ENCODE measurements at places on chromosomes 1 and 21. TPM values are rescaled to one million over a fixed set of nuclear protein-coding genes. Genes with fewer than 3 reads are reported as not detected.

DNA sequence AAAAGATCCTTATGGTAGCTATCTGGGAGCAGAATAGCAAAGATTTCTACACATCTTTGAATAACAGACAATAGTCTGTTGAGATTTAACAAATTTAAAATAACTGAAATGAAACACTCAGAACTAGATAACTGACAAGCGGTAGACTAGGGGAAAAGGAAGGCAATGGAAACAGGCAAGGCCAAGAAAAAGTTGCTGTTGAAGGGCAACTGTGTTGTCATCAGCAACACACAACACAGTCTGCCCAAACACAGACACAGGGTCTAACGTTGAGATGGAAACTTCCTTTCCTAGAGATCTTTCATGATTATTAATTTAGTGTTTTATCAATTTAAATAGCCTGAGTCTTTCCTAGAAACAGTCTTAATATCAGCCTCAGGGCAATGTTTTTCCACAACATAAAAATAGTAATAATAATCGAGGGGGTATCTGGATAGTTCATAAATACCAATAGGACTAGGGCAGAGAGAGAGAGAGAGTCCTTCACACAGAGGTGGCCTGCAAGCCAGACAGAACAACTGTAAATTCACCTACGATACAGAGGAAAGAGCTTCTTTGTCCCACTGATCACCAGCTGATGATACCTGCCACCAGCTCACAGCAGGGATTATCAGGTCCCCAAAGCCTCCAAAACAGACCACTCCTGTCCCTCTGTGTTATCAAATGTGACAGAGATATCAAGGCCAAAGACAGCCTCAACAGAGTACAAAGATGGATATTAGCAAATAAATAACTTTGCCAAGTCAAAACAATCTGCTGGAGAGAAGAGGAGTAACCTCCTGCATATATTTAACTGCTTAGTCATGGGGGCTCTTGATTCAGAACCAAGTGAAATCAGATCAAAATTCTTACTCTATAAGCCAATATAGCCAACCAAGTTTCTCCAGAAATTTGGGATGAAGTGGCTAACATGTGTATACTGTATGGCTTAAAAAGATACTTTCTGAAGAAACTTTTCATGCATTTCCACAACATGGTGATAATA lies 245.3 kb downstream of the SLC45A1 start:
- DNase-seq, result no peak

The MASP2 gene
- total RNA-seq, result not detected

DNA sequence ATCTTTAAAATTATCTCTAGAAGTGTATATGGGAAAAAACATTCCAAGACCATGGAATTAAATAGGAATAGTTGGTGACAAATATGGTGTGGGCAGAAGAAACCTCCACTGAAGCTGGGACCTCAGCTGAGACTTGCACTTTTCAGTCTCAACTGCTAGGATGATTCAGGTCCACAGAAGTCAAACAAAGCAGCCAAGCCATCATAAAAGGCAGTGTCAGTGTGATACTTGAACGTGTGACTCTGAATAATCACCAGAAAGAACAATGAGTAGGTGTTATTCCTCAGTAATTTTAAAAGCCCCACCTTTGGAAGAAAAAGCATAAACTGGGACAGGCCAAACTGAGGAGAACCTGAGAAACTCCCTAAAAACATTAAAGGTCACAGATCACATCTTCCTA lies 90.7 kb downstream of the ZNF281 start:
- no peak for DNase-seq

GRCh38 chr1:5570931-5571330 lies 421.3 kb downstream of the NPHP4 start:
- DNase-seq, result no peak

The SLAMF8 gene
- total RNA-seq, result 1.5 TPM

DNA sequence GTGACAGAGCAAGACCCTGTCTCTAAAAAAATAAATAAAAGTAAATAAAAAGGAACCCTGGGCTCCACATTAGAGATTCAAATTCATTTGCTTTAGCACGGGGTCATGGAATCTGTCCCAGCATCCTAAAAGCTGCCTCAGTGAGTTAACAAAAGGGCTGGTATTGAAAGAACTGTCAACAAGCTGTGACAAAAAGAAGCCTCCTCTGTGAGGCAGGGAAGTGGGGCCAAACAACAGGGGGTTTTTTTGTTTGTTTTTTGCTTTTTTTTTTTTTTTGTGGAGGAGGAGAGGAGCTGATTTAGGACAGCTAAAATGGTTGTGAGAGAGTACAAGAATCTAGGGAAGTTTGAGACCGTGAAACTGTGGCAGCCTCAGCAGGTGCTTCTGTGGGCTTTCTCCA lies 115.7 kb downstream of the LIPI start:
- peak; percentile 9 for DNase-seq

DNA sequence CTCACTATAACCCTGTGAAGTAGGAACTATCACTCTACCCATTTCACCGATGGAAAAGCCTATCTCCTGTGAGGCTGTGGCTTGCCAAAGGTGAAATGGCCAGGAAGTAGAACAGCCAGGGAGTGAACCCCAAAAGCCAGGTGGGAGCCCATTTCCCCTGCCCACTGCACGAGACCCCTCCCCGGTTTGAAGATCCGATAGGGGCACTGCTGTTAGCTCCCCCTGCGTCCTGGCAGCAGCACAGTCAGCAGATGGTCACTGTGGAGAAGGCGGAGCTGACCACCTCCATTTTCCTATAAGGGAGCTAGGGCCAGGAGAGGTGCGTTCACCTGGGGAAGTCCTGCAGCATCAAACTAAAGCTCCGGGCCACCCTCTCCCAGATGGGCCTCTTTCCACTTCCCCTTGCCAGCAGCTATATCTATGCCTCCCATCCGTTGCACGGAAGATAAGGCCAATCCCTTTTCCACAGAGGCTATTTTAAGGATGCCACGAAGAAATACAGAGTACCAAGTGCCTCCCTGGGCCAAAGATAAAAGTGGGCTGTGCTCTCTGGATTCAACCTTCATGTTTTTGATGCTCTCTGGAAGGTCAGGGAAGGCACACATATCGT lies 7.8 kb downstream of the ERG start:
- DNase-seq, result no peak

The CFAP74 gene
- total RNA-seq, result not detected

The CACNA1S gene
- total RNA-seq, result not detected

DNA sequence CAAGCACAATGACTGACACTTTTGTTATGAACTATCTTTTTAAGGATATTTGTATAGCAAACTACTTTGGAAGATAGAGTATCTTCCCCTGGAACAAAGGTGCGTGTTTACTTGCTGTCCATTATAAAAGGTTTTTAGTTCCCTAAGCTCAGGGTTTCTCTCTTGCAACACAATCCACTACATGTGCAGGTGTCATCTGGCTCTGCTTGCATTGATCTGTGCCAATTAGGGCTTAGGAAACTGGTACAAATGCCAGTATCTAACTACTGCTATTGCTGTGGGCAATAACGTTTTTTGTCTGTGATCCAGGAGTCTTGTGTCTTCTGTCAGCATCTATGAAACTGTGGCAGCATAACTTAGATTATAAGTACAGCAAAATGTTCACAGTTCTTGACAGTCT lies 68.3 kb upstream of the ABCD3 start:
- no peak for DNase-seq

The ZNF695 gene
- total RNA-seq, result 0.23 TPM

- DNase-seq, result no peak
These were observed 87.7 kb downstream of the SPATA17 start for GRCh38 chr1:217718873-217719272.

The VTCN1 gene
- not detected for total RNA-seq

GRCh38 chr1:71081697-71082080 lies 854 bp upstream of the ZRANB2 start:
- peak; percentile 41 for DNase-seq

The FAM167B gene
- total RNA-seq, result 1.2 TPM

DNA sequence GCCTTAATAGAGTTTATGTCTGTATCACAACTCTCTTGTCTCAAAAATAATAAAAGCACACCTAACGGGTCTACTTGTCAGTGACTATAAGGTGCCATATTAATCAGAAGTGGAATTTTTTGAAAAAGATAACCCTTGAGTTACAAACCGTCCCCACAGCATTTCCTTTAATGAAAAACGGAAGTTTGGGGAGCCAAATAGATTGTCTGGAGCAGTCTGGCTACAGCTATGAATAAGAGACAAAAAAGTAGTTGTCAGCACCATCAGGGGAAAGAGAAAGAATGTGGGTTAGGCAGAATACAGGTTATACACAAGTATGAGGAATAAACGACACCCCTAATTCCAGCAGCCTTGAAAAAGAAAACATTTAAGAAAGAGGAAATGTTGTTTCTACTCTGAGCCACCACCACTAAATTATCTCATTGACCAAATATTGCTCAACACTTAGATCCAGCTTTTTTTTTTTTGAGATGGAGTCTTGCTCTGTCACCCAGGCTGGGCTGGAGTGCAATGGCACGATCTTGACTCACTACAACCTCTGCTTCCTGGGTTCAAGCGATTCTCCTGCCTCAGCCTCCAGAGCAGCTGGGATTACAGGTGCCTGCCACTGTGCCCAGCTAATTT lies 29.4 kb upstream of the USP24 start:
- DNase-seq, result no peak

DNA sequence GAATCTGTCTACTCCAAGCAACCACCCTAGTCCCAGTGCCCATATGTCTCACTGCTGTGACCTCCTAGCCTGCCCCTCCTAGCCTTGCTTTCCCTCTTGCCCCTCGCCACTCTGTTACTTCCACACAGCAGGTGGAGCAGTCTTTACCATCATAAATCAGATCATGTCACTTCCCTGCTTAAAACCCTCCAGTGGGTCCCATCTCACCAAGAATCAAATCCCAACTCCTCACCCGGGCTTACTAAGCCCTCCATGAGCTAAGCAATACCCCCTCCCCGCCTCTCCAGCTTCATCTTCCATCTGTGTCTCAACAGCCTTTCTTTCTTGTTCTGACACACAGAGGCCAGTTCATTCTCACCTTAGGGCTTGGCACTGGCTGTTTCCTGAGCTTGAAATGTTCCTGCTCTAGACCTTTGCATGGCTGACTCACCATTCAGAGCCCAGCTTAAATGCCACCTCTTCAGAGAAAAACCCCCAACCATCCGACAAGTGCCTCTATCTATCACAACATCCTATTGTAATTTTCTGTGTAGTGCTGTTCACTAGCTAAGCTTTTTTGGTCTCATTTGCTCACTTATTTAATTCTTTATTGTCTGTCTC lies 22.3 kb downstream of the KNCN start:
- peak; percentile 49 for DNase-seq

GRCh38 chr1:88060750-88061491 lies 623.2 kb upstream of the PKN2 start:
- no peak for DNase-seq

The NBPF4 gene
- total RNA-seq, result 0.15 TPM

The CFHR2 gene
- total RNA-seq, result not detected

The OR10Z1 gene
- not detected for total RNA-seq

- peak; percentile 51 for DNase-seq
These were observed 812 bp downstream of the NBPF1 start for GRCh38 chr1:16612332-16613172.

DNA sequence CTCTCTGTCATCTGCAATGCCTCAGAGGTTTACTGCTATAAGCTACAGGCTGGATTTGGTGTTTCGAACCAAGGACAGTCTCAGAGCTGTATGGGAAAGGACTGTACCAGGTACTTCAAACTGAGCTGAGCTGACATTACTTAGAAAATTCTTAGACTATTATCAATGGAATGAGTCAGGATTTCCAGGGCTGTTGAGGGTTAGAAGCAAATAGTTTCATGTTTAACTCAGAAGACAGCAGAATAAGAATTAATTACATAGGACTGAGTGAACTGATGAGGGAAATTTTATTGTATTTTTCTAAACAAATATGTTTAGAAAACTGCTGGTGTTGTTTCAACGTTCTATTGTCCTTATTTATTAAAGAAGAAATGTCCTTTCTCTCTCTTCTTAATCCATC lies 74.3 kb upstream of the CAPZB start:
- no peak for DNase-seq

GRCh38 chr1:40806731-40807695 lies 23.4 kb downstream of the KCNQ4 start:
- DNase-seq, result no peak

The SLC1A7 gene
- not detected for total RNA-seq

The KISS1 gene
- not detected for total RNA-seq

- no peak for DNase-seq
These were observed 95.5 kb downstream of the DMRTB1 start for GRCh38 chr1:53554592-53555305.

GRCh38 chr21:39118604-39119215 lies 64.5 kb downstream of the PSMG1 start:
- peak; percentile 15 for DNase-seq

DNA sequence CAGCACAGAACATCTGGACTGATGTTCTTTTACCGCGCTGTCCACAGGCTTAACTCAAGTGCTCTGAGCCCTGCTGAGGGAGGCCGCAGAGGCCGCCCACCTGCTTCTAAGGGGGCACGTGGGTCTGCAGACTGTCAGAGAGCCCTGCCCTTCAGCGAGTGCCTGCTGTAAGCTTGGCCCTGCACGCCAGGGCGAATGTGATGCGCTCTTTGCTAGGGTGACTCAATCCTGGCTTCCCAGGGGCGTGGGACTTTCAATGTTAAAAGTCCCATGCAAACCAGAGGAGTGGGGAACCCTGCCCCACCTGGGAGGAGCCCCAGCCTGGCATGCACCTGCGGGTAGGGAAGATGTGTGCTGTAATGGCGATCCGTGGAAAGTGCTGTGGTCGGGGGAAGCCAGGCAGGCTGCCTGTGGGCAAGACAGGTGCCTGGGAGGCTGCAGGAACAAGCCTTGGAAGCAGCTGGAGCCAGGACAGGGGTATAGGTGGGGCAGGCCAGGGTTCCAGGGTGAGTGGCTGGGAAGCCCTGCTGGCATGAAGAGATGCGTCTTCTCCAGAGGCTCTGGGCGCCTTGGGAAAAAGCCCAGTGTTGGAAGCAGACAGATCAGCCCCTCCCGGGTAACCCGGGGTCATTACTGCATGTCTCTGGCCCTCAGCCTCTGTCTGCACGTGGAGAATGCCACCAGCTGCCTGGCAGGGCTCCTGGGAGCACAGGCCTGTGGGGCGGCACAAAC lies 594 bp upstream of the PANK4 start:
- peak; percentile 77 for DNase-seq

- DNase-seq, result no peak
These were observed 13.9 kb downstream of the TSSK3 start for GRCh38 chr1:32376199-32376598.

DNA sequence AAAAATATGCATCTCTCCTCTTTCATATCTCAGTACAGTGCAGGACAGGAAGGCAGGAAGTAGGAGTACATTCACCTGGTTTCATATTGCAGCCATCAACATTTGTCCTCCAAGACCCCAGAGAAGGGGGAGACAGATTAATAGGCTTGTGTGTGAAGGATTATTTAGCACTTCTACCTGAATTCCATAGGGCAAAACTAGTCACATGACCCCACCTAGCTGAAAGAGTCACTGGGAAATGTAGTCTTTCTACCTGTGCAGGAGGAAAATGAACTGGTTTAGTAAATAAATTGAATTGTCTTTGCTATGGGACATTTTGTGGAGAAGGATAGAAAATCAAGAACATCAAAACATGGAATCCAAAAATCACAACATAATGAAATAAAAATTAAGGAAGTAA lies 13.9 kb upstream of the TRIM33 start:
- no peak for DNase-seq
